Vagina (tissue), 2 donors: ENCODE measurements at places on chromosomes 6 and 20. TPM values are rescaled to one million over a fixed set of nuclear protein-coding genes. Genes with fewer than 3 reads are reported as not detected.

The SIM1 gene
- not detected for total RNA-seq

The SAYSD1 gene
- total RNA-seq: 10.6 TPM

The NFKBIE gene
- 17.2 TPM for total RNA-seq

The ISM1 gene
- total RNA-seq: 14.5 TPM

The IRAK1BP1 gene
- 4.2 TPM for total RNA-seq

The SMLR1 gene
- not detected for total RNA-seq

The DYNLT2 gene
- 3.2 TPM for total RNA-seq

The ANKRD66 gene
- not detected for total RNA-seq

The GFOD1 gene
- total RNA-seq: 16.9 TPM

The PSMB9 gene
- total RNA-seq: 19.6 TPM

The CRISP2 gene
- total RNA-seq: not detected

The SLA2 gene
- total RNA-seq: 3.7 TPM
